Stimulated activated CD4-positive, alpha-beta T cell treated with anti-CD3 and anti-CD28 coated beads, Interleukin-12 subunit alpha, Interleukin-12 subunit beta, amount 100 ng/mL, for 48 hours (primary cell): ENCODE measurements at places on chromosomes 12 and 14.

DNA sequence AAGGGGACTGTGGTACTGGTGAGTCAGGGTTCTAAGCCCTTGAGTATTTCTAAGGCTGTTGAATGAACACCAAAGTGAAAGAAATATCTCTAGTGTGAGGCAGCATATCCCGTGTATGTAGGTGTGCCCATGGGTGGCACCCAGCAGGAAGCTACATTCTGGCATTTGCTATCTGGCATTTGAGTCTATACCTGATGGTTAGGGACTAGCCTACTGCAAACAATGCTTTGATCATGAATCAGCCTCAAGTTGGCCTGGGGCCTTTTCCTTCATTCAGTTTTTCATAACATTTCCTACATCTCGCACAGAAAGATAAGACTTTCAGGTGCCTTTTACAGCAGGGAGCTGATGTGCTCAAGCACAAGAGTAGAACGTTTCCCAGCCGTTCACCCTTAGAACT lies 85.7 kb upstream of the E2F7 start:
- no peak for DNase-seq

DNA sequence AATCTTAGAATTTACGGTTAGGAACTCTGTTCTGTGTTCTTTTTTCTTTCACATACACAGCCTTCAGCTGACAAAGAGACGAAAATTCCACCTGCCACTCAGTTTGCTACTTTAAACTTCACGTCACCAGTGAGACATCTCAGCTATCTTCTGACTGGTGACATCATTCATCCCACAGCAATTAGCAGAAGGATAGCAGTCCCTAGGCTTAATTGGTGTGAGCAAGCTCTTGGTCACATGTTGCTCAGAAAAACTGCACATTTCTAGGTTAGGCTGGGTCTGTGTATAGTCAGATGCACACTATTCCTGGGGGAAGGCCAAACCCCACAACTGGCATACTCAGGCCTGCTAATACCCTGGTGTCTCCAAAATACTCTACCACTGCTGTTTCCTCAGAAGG lies 23.9 kb downstream of the SLC7A7 start:
- DNase-seq, result no peak

DNA sequence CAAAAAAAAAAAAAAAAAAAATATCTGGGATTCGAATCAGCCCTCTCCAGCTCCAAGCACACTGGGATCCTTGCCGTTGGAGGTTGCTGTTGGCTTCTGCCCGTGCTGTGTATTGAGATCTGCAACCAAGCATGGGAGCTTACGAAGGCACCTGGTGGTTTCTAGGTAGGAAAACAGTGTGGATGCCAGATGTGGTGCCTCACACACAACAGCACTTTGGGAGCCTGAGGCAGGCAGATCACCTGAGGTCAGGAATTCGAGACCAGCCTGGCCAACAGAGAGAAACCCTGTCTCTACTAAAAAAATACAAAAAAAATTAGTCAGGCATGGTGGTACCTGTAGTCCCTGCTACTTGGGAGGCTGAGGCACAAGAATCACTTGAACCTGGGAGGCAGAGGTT lies 47.4 kb downstream of the ATF7 start:
- no peak for DNase-seq

DNA sequence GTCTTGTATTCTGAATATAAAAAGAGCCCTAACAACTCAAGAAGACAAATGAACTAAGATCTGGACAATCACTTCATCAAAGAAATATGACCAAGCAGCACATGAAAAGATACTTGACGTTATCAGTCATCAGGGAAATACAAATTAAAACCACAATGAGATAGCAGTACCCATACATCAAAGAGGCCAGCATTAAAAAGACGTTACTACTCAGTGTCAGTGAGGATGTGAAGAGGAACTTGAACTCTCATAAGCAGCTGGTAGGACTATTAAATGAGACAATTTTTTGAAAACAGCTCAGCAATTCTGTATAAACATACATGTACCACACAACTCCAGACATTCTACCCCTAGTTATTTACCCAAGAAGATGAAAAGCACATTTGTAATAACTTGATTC lies 55.9 kb downstream of the FERMT2 start:
- DNase-seq, result no peak

DNA sequence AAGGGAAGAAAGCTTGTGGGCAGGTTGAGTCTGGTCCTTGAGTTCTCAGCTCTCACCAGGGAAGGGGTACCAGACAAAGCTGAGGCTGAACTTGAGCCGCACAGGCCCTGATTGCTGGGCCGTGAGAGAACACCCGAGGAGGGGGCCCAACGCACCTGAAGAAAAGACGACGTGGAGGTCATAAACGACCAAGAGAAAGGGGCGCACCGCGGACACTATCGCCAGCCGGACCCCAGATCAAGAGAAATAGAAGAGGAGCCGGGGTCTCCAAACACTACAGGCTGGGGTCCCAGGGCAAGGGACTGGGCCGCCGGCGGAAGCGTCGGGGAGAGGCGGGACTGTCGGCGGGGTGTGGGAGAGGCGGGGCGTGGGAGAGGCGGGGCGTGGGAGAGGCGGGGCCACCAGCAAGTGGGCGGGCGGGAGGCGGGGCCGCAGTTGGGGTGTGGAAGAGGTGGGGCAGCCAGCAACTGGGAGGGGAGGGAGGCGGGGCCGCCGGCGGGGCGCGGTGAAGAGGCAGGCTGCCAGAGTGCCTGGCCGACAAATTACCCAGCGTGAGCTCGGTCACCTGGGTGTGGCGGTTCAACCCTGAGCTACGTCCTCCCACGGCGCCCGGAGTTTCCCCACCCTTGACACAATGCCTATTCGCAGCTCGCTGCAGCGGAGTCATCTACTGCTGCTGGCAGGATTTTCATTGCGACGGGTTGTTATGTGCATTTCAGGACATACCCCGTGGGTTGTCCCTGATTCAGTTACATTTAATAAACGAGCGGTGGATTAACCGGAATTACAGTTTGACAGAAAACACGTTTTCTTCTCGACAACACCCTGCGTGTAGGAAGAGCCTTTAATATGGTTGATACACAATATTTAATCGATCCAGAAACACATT lies 15.5 kb upstream of the NEMF start:
- DNase-seq, result peak; percentile 98

DNA sequence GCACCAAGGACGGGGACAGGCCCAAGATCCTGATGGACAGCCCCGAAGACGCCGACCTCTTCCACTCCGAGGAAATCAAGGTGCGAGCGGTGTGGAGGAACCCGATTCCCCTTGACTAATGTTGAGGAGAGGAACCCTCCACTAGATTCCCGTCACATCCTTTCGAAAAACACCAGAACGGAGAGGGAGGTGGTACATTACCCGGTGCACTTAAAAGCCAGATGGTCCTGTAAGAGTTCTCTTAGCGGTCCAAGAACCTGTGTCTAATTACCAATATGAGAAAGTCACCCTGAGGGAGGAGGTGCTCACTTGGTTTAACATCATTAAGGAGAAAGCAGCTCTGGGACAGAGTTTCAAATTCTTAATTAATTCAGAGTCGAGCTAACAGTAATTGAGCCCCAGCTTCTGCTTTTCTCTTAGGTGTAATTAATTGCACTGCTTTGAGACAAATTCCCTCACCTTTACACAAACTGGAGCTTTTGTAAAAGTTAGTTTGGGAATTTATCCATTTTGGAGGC lies 450 bp downstream of the PRKAB1 start:
- no peak for DNase-seq

- DNase-seq, result no peak
Measured at GRCh38 chr12:112546339-112546738, 127.6 kb downstream of the PTPN11 start.

DNA sequence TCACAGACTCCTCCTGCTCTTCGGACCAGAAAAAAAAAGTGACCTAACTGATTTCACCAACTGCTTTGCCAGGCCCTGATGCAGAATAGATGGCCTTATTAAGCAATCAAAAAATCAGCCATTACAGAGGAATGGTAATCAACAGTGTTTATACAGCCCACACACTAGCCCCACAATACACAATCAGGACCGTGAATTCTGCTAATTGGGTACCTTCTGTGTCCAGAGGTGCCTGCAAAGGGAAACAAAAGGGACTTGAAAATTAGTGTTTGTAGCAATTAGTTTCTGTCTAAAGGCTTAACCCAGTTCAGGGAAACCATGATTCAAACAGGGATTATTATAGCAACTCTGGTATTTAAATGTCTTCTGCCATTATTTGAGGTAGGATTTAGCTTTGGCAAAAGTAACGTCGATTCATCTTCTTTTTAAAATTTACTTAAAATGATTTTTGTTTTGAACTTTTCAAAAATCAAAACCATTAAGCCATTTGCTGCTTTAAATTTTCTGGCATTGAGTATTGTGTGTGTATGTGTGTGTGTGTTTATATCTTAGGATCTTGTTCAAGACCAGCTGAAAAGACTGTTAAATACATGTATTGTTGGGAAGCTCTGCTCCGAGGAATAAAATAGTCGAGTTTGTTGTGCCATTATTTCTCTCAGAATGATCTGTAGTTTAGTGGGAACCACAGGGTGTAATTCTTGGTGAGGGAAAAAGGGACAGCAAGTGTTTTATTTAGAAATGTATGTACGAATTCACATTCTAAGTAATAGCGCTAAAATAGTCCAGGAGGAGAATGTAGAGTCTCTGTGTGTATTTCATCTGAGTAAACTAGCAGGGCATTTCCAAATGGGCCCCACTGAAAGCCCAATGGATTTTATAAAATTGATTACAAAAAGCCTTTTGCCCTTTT lies 156.1 kb downstream of the PTCSC3 start:
- DNase-seq, result no peak

DNA sequence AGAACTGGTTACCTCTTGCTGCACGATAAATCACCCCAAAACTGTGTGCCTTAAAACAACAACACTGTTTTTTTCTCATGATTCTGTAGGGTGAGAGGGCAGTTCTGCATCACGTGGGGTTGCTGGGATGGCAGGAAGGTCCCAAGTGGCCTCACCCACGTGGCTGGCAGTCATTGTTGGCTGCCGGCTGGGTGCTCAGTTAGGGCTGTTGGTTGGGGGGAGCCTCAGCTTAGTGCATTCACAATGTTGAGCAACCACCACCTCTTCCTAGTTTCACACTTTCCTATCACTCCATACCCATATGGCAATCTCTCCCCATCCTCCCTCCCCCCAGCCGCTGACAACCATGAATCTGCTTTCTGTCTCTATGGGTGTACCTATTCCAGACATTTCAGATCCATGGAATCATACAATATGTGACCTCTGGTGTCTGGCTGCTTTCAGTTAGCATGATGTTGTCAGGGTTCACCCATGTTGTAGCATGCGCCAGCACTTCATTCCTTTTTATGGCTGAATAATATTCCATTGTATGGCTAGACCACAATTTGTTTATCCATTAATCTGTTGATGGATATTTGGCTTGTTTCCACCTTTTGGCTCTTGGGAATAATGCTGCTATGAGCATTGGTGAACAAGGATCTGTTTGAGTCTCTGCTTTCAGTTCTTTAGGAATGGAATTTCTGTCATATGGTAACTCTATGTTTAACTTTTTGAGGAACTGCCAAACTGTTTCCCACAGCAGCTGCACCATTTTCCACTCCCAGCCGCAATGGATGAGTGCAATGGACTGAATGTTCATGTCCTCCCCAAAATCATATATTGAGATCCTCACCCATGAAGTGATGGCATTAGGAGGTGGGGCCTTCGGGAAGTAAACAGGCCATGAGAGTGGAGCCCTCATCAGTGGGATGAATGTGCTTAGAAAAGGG lies 11.2 kb upstream of the POP5 start:
- DNase-seq, result no peak
